ENCODE measurements at places on chromosomes 13 and 19. TPM values are rescaled to one million over a fixed set of nuclear protein-coding genes. Genes with fewer than 3 reads are reported as not detected.

DNA sequence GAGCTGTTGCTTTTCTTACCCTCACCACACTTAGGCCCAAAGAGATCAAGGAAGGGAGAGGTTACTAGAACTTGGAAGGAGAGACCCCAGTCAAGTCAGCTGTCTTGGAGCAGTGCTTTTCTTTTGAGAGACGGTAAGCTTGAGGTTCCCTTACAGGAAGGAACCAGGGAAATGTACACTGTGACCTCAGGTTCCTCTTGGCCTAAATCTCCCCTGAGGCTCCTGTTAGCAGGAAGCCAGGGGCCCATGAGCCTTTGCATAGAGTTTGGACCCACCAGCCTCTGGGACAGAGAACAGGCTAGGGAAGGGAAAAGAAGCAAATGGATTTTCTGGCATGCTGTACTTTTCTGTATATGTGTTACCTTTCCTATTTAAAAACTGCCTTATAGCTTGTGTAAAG is 5.9 kb upstream of the GPR18 start:
- peaks cover 2% of the 10 kb centered on the region for H3K36me3 ChIP-seq
- DNase-seq = no peak
- H3K27me3 ChIP-seq = no peaks in the 10 kb centered on the region
- peak overlapping the region; percentile 45 for H3K4me3 ChIP-seq
- H3K4me1 ChIP-seq = peaks cover 73% of the 10 kb centered on the region

GRCh38 chr13:97979051-97979450 is 25.6 kb downstream of the IPO5 start:
- no peak for DNase-seq
- no peak overlapping the region for H3K4me3 ChIP-seq
- no peak overlapping the region for H3K27ac ChIP-seq

GRCh38 chr19:11982526-11982925 is 17.7 kb downstream of the ZNF763 start:
- no peaks in the 10 kb centered on the region for H3K27me3 ChIP-seq
- no peaks in the 10 kb centered on the region for H3K4me1 ChIP-seq
- no peak for DNase-seq
- H3K36me3 ChIP-seq = peaks cover 35% of the 10 kb centered on the region

CRYL1 gene
- total RNA-seq = 15.1 TPM

- peaks cover 57% of the 10 kb centered on the region for H3K36me3 ChIP-seq
- H3K27me3 ChIP-seq = no peaks in the 10 kb centered on the region
- H3K27ac ChIP-seq = no peak overlapping the region
- no peak for DNase-seq
Observed at GRCh38 chr19:47497821-47498520, 14.0 kb upstream of the KPTN start.

DNA sequence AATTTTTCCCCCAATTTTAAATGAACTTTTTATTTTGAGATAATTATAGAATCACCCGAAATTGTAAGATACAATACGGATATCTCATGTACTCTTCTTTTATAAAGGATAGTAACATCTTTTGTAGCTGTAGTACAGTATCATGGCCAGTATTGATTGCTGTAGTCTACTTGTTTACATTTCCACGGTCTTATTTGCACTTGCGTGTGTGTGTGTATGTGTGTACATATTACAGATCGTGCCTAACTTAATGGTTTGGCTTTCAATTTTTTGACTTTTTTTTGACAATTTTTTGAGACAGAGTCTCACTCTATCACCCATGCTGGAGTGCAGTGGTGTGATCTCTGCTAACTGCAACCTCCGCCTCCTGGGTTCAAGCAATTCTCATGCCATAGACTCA is 6.7 kb downstream of the PAN3 start:
- H3K36me3 ChIP-seq = peaks cover 3% of the 10 kb centered on the region
- peaks cover 55% of the 10 kb centered on the region for H3K4me1 ChIP-seq
- no peak overlapping the region for H3K27ac ChIP-seq
- H3K27me3 ChIP-seq = no peaks in the 10 kb centered on the region

TMTC4 gene
- total RNA-seq = 31.4 TPM

GRCh38 chr13:22793598-22794134 is 387.1 kb upstream of the SGCG start:
- DNase-seq = no peak
- H3K4me1 ChIP-seq = peaks cover 3% of the 10 kb centered on the region
- H3K36me3 ChIP-seq = no peaks in the 10 kb centered on the region

SIGLEC5 gene
- total RNA-seq = not detected

APLP1 gene
- not detected for total RNA-seq

DNA sequence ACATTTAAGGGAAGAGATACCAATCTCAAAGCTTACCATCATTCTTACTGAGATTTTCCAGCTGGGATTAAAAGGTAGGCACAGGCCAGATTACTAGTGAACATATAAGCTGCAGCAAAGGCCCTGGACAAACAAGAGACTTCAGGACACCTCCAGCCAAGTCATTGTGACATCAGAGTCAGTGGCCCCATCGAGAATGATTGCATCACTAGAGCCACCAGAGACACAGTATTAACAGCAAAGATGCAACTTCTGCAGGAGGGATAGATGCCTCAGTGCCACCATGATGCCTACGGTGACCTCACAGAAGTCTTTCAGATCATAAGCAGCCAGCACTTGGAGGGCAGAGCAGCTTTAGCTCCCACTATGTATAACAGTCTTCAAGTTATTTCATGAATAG is 8.6 kb downstream of the RUBCNL start:
- H3K27me3 ChIP-seq = peaks cover 2% of the 10 kb centered on the region
- no peaks in the 10 kb centered on the region for H3K36me3 ChIP-seq
- no peak for DNase-seq
- no peak overlapping the region for H3K27ac ChIP-seq
- no peaks in the 10 kb centered on the region for H3K4me1 ChIP-seq
- H3K4me3 ChIP-seq = no peak overlapping the region

DNA sequence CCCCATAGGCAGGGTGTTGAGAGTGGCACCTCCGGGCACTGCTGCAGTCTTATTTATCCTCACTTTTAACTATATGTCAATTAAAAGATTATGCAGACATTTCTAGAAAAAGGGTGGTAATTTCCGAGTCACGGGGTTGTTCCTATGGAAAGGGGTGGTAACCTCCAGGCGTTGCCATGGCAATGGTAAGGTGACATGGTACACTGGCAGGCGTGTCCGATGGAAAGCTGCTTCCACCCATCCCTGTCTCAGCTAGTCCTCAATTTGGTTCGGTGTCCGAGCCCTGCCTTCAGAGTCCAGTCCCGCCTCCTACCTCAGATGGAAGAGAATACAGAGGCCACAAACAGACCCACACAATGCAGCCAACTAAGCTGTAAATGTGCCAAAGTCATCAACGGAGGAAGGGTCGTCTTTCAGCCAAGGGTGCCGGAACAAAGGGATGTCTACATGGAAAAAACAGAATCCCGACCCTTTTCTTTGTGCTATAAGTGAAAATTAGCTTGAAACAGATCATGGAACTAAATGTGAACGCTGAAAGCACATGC is 72.6 kb upstream of the C13orf46 start:
- peak overlapping the region; percentile 59 for H3K4me3 ChIP-seq
- H3K4me1 ChIP-seq = peaks cover 40% of the 10 kb centered on the region
- no peak for DNase-seq

DNA sequence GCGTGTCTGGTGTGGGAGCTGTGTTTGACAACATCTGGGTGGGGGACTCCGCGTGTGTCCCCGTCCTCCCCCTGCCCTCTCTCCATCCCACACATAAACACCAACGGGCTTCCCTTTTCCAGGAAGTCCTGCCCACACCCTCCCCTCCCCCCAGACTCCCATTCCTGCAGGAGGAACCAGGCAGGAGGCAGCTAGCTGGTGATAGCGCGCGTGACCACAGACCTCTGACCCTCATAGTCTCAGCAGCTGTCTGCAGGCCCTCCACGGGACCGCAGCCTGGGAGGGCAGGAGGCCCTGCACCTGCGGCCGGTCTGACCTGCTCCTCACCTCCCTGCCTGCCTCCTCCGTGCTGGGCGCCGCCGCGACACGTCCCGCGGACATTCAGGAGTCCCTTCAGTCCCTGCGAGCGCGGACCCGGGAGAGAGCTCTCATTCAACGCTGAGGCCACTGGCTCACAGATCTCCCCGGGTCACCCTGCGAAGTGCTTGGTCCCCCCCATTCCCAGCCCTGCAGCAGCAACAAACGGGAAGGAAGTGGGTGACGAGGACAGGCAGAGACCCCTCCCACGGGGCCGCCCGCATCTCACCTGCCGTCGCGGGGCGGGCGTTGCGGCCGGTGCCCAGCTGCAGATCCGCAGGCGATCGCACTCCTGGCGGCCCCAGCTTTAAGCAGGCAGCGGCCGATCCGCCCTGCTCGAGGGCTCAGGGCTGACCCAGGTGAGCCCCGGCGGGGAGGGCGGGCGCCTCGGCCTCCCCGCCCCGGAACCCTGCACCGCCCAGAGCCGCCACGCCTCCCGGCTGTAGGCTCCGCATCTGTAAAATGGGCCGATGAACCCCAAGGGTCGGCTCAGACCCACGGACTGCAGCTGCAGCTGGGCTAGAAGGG is 1.1 kb upstream of the ACP5 start:
- H3K27ac ChIP-seq = peak overlapping the region; percentile 94
- H3K27me3 ChIP-seq = no peaks in the 10 kb centered on the region
- H3K36me3 ChIP-seq = no peaks in the 10 kb centered on the region
- peak overlapping the region; percentile 89 for H3K4me3 ChIP-seq
- peaks cover 14% of the 10 kb centered on the region for H3K4me1 ChIP-seq
- DNase-seq = peak; percentile 24
